ENCODE measurements at places on chromosomes 3 and 15.
A peak's percentile ranks its signal among the peaks of the same experiment; 100 is the strongest.

- no peak for DNase-seq
Measured at GRCh38 chr3:181755959-181756358, 44.2 kb downstream of the SOX2 start.

GRCh38 chr3:119346076-119346496, 51.9 kb downstream of the ARHGAP31 start:
- DNase-seq = no peak

DNA sequence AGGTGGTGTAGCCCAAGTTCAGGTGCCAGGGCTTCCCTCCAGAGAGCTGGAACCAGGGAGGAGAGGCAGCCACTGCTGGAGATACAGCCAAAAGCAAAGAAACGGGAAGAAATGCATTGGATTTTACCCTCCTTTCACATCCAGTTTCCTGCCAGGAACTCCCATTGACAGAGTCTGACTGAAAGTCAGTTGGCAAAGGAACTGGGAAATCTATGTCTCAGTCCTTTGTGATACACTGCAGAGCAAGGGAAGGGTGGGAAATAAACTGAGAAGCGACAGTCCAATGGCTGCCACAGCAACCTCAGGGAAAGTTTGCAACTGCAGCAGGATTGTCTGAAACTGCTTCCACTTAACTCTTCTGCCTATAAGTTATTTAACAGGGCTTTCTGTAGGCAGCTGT, 142.6 kb downstream of the SATB1 start:
- no peak for DNase-seq

DNA sequence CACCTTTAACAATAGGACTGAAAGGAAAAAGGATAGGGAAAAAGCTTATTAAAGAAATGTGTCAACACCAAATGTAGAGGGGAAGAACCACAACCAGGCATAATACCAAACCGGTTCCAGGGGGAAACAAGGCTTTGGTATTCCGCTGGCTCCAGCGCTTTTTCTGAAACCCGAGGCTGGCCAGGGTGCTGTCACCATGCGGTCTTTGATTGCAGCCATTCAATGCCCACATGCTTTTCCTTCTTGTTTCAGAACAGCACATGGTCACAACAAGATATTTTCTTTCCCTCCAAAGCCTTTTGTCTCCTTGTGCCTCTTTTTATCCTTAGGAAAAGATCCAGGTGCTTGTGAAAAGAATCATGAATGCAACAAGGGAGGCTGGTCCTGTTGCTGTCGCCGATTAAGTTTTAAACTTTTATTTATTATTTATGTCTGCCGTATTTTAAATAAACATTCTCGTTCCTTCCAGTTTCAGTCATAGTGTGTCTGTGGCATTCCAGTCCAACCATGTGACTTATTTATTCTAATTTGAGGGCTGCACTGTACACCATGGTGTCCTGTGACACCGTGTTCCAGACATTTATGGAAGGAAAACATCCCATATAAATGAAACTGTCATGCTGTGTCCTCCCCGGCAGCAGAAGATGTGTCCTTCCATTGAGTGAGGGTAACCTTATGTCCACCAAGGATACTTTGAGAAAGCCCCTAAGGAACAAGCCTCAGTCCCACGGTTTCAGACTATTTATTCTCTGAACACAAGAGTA, 41.1 kb downstream of the CCK start:
- DNase-seq = no peak

DNA sequence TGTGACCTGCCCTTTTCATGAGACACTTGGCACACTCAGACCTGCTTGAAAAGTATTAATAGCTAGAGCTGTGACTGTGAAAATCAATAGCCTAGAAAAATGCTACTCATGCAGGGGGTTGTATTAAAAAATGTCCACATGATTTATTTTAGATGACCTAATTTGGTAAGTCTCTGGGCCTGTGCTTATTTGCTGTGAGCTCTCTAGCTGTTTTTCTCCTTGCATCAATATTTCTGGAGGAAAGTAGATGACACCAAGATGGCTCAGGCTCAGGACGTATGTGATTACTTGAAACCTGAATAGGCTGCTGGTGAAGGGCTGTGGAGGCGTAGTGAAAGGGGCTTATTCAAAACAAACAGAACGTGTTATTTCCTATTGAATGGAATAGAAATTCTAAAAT, 29.5 kb downstream of the KCNAB1 start:
- DNase-seq = no peak

DNA sequence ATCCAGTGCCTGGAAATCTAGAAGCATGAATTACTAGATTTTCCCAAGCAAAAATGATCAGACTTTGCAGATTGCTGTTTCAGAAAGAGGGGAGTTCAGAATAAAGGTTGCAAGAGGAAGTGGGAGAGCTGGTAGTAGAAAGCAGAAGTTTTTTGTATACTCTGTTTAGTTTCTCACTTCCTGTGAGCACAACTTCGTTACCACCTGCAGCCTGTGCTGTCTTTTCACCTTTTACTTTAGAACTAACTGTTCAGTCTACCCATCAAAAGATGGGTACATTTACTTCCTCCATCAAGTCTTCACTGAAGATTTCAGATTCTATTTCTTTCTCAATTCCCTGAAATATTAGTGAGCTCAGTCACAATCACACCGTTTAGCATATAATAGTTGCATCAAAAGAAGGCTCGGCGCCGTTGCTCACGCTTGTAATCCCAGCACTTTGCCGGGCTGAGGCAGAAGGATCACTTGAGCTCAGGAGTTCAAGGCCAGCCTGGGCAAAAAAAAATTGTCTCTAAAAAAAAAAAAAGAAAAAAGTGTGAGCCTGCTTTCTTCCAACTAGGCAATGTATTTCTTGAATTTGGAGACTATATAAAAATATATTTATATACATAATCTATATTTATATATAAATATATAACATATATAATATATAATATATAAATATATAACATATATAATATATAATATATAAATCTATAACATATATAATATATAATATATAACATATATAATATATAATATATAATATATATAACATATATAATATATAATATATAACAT, 1.8 kb upstream of the CEP97 start:
- no peak for DNase-seq

DNA sequence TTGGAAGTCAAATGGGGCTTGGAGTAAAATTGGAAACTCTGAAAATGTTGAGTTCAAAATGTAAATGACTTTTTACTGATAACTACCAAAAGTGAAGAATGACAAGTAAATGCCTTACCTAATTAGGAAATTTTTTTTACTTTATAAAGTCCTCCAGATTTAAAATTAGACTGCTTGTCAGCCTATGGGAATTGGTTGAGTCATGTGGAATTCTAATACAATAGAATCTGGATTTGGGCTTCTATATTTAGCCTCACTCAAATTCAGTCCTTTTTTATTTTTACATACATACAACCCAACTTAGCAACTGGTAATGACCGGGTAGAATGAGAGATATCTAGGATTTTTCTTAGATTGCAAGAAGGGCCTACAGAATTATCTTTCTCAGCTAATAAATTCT, 158.9 kb upstream of the CADPS start:
- DNase-seq = no peak

DNA sequence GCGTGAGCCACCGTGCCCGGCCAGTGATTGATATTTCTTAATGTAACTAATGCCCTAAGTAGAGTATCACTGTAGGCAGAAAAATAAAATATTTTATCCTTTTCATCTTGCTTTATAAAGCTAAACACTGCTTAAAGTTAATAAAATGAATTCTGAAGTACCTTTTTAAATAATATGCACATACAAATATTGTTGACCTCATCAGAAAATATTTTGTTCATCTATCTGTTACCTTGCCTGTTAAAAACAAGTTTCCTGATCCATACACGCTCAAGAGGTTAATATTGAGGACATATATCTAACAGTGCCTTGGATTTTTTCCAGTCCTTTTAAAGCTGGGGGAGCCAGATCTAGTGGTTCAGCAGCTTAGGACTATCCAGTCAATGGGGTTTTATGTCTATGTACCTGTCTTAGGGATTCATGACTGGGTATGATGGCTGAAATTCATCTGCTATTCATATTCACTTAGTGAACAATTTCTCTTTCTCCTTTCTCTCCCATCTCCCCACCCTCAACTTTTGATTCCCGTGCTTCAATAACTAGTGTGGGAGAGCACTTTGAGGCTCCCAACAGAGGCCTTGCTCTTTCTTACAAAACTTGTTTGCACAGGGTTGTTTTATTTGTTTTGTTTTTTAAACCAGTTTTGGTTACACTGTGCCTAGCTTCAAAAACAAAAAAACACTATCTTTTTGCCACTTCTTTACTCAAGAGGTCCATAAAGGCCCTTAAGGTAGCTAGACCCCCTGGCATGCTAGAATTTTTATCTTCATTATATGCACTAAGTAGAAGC, 7.0 kb downstream of the SLC25A36 start:
- no peak for DNase-seq

- no peak for DNase-seq
Measured at GRCh38 chr15:75721480-75721922, 8.9 kb upstream of the CSPG4 start.

- DNase-seq = no peak
Measured at GRCh38 chr3:133570937-133571320, 2.6 kb upstream of the CDV3 start.

- no peak for DNase-seq
Measured at GRCh38 chr3:158769952-158770740, 31.7 kb upstream of the MFSD1 start.

- DNase-seq = no peak
Measured at GRCh38 chr3:27939521-27939920, 217.4 kb upstream of the EOMES start.

GRCh38 chr3:52213901-52214300, 11.5 kb downstream of the TLR9 start:
- no peak for DNase-seq

- DNase-seq = no peak
Measured at GRCh38 chr15:70195587-70196305, 98.0 kb upstream of the TLE3 start.

GRCh38 chr3:189712906-189713483, 81.8 kb downstream of the TP63 start:
- no peak for DNase-seq

- no peak for DNase-seq
Measured at GRCh38 chr3:11835028-11835639, 11.6 kb downstream of the TAMM41 start.

DNA sequence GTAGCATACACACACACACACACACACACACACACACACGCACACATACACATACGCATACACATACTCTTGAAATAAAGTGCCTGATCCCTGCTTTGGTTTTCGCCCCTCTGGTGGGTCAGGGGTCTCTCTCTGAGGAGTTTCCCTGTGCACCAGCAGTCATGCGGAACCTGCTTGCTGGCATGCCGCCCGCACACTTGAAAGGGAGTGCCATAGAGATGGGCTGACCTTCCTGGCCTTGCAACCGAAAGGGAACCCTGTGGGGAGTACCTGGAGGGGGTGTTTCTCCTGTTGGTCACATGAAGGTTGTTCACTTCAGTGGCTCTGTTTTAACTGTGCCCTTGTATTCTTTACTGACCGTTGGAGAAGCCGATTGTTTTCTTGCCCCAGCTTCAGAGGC, 752.3 kb downstream of the NR2F2 start:
- DNase-seq = no peak

- DNase-seq = no peak
Measured at GRCh38 chr3:58004973-58005372, 3.2 kb upstream of the FLNB start.

GRCh38 chr3:64063207-64063982, 40.1 kb upstream of the PSMD6 start:
- no peak for DNase-seq

- no peak for DNase-seq
Measured at GRCh38 chr3:184700759-184701158, 11.1 kb downstream of the MAGEF1 start.

- peak; percentile 40 for DNase-seq
Measured at GRCh38 chr3:49554633-49555265, 472 bp downstream of the BSN start.

All from activated CD4-positive, alpha-beta T cell treated with anti-CD3 and anti-CD28 coated beads for 24 hours (primary cell).